Myocyte (in vitro differentiated cells): ENCODE measurements at places on chromosomes 2 and 18.

GRCh38 chr2:199627417-199627816 lies 169.7 kb upstream of the SATB2 start:
- DNase-seq = no peak

DNA sequence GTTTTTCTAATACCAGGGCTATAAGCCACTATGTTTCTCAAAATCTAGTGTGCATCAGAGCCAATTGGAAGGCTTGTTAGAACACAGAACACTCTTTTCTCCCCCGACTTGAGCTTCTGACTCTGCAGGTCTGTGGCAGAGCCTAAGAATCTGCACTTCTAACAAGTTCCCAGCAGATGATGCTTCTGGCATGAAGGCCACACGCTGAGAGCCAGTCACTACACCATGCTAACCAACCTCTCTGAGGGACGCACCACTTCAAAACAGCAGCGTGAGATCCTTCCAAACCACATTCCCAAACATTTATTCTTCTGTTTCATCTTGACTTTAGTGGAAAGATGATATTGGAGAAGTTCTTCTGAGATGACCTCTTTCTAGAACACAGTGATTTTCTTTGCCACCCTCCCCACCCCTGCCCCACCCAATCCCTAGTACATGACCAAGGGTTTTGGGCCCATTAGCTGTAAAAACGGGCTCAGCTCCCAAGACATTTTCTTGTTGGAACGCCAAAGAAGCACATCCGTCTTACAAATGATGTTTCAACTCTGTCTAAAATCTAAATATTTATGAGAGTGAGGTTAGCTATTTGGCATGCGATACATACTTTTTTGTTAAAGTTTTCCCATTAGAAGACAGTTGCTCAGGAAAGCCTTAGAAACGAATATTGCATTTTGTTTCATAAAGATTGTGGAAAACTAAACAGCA lies 391.9 kb downstream of the TMEM182 start:
- no peak for DNase-seq

- no peak for DNase-seq
Measured at GRCh38 chr2:239671471-239671870, 270.7 kb upstream of the HDAC4 start.

DNA sequence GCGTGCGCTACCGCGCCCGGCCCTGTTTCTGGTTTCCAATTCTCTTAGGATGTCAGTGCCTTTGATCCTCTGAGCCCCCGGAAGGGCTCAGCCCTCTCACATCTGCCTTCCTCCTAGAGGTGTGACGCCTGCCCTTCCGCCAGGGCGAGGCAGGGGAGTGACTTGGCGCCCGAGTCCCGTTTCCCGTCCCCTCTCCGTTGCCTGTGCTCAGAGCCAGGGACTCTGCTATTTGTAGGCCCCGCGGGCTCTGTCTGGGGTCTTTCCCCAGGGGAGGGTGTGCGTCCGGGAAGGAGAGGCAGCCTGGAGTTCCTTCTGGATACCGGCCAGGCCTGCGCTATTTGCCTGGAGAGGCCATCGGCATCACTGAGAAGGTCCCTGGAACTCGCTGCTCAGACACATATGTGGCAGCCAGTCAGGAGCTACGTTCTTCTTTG lies 103.7 kb upstream of the TAF1B start:
- DNase-seq = no peak

- no peak for DNase-seq
Measured at GRCh38 chr2:207243601-207244000, 77.9 kb upstream of the KLF7 start.

DNA sequence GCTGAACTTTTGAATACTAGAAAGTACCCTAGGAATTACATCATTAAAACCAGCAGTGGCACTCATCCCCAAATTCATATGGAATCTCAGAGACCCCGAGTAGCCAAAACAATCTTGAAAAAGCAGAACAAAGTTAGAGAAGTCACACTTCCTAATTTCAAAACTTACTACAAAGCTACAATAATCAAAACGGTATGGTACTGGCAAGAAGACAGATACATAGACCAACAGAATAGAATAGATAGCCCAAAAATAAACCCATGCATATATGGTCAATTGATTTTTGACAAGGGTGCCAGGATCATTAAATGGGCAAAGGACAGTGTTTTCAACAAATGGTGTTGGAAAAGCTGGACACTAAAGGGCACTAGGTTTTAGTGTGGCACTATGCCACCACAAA lies 176.0 kb upstream of the NDUFV2 start:
- DNase-seq = no peak

GRCh38 chr2:53768242-53768542 lies 588 bp downstream of the CHAC2 start:
- DNase-seq = no peak

DNA sequence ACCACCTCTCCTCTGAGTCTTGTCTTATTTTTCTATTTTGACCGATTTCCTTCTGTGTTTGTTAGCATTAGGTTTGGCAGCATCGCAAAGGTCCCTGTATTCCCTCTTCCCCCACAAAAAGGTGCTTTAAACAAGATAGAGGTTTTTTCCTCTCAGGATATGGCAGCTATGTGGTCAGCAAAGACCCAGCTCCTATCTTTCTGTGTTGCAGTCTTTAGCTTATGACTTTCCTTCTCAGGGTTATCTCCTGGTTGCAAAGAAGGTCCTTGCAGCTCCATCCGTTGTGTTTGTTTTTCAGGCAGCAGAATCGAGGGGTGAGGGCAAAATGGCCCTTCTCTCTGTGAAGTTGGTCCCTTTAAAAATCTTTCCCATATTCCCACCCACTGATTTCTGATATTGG lies 38.4 kb downstream of the GALNT1 start:
- no peak for DNase-seq

DNA sequence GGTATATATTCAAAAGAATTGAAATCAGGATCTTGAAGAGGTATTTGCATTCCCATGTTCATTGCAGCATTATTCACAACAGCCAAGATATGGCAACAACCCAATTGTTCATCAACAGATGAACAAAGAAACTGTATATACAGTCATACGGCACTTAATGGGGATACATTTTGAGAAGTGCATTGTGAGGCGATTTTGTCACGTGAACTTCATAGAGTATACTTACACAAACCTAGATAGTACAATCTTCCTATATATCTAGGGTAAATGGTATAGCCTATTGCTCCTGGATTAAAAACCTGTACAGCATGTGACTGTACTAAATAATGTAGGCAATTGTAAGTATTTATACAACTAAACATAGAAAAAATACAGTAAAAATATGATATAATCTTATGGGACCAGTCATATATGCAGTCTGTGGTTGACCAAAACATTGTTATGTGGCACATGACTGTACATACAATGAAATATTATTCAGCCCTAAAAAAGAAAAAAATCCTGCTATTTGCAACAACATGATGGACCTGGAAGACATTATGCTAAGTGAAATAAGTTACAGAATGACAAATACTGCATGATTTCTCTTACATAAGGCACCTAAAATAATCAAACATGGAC lies 9.2 kb upstream of the BBS5 start:
- DNase-seq = no peak

DNA sequence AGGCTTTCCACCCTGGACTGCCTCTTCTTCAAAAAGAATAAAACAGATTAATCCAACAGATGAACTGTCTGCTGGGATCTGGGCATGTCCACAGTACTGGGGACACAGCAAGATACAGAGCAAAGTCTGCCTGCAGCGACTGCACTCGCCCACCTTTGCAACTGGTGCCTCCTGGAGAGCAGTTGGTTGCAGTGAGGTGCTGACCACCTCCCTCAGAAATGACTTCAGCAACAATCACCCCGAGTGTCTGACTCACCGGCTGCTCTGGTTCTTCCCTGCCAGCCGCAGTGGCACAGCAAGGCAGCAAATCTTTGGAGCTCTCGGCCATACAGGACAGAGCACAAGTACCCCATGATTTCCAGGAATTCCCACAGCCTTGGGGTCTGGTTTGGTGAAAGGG lies 179.7 kb downstream of the ANAPC1 start:
- DNase-seq = peak; percentile 91

DNA sequence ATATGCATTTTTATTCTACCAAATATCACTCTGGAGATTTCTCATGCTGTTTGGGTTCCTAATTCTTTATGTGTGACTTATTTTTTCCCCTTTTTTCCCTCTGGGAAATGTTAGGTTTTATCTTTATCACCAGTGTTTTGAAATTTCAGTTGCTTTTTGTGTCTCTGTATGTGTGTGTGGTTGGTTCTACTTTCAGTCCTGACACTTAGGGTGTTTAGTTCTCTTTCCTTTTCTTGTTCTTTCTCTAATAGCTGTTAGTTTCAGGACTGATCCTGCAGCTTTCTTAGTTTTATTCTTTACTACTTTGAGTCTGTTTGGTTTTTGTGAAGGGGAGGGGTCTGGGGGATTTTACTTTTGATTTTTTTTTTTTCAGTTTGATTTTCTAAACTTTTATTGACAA lies 23.1 kb downstream of the PPM1B start:
- no peak for DNase-seq

GRCh38 chr18:70931942-70932814 lies 643.3 kb downstream of the SOCS6 start:
- peak; percentile 6 for DNase-seq

DNA sequence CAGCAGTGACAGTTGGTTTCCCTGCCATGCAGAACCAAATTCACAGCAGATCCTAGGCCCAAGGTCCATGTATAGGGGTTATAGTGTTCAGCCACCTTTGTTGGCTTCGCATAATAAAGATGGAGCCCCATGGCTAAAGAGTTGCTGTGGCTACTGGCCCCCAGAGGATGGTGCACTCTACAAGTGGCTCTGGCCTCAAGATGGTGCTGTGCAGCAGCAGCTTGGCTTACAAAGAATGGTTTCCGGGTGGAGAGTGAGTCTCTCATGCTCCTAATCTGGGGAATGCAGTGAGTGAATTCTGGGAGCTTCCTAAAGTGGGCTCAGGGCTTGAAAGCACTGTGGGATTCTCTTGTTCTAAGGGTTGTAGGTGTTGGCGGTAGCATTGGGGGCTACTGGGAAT lies 1199.7 kb downstream of the CNTNAP5 start:
- DNase-seq = no peak
